Fibroblast of villous mesenchyme (primary cell): ENCODE measurements at places on chromosomes 5 and 9.

DNA sequence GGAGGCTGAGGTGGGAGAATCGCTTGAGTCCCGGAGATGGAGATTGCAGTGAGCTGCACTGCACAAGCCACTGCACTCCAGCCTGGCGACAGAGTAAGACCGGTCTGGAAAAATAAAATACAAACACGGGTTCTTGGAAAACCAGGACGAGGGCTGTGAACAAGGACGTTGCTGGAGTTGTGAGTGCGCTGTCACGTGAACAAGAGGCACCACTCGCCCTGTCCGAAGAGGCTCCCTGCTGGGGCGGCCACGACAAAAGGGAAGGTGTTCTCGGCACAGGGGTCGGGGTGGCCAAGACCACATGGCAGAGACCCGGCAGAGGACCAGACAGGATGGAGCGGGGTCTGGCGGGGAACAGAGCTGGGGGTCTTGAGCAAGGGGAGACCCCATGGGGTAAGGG lies 30.6 kb upstream of the UBAC1 start:
- DNase-seq = no peak

DNA sequence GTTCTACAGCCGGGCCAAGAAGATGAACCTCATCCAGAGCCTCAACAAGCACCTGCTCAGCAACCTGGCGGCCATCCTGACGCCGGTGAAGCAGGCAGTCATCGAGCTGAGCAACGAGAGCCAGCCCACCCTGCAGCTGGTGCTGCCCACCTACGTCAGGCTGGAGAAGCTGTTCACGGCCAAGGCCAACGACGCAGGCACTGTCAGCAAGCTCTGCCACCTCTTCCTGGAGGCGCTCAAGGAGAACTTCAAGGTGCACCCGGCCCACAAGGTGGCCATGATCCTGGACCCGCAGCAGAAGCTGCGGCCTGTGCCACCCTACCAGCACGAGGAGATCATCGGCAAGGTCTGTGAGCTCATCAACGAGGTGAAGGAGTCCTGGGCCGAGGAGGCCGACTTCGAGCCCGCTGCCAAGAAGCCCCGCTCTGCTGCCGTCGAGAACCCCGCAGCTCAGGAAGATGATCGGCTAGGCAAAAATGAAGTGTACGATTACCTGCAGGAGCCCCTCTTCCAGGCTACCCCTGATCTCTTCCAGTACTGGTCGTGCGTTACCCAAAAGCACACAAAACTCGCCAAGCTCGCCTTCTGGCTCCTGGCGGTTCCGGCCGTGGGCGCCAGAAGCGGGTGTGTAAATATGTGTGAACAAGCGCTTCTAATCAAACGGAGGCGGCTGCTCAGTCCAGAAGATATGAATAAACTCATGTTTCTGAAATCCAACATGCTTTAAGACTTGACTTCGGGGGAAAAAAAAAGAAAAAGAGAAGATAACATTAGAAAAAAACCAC lies 28.5 kb downstream of the AMBP start:
- no peak for DNase-seq

GRCh38 chr5:89936576-89936975 lies 473.0 kb downstream of the CETN3 start:
- no peak for DNase-seq

DNA sequence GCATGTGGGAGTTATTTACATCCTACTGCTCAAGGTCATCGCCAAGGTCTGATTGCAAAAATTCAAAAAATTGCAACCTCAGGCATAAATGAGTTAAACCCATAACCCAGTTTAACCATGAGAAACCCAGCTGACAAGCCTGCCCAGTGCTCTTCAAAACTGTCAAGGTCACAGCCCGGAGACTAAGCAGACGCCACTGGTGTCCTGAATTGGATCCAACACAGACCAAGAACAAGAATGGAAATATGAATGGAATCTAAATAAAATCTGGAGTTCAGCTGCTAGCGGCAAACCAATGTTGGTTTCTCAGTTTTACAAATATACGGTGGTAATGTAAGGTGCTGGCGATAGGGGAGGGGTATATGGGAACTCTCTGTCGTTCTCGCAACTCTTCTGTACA lies 201.5 kb upstream of the MVB12B start:
- peak; percentile 44 for DNase-seq

- no peak for DNase-seq
These were observed 51.1 kb downstream of the NUDT12 start for GRCh38 chr5:103511554-103511885.

GRCh38 chr9:37935096-37935495 lies 31.2 kb upstream of the SLC25A51 start:
- DNase-seq = no peak

GRCh38 chr5:92242170-92242569 lies 859.1 kb upstream of the ARRDC3 start:
- no peak for DNase-seq

- DNase-seq = no peak
These were observed 136.3 kb upstream of the SHB start for GRCh38 chr9:38205279-38205678.

DNA sequence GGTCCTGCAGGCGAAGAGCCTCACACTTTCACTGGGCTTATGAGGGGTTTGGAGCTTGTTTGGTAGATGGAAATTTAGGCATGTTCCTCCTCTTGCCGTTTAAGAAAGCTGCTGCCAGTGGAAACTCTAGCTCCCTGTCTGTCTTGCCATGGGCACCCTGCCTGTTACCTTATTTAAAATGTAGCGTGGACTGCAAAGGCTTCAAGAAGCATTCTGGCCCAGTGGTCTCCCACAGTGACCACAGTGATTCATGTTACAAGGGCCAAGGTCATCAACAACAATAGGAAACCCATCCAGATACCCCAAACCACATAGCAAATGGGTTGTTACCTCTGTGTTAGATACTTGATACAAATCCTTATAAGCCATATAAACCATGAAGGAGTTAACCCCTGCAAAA lies 96.6 kb downstream of the DPYSL3 start:
- no peak for DNase-seq

- peak; percentile 72 for DNase-seq
These were observed 29.8 kb upstream of the ALDOB start for GRCh38 chr9:101465326-101465915.

DNA sequence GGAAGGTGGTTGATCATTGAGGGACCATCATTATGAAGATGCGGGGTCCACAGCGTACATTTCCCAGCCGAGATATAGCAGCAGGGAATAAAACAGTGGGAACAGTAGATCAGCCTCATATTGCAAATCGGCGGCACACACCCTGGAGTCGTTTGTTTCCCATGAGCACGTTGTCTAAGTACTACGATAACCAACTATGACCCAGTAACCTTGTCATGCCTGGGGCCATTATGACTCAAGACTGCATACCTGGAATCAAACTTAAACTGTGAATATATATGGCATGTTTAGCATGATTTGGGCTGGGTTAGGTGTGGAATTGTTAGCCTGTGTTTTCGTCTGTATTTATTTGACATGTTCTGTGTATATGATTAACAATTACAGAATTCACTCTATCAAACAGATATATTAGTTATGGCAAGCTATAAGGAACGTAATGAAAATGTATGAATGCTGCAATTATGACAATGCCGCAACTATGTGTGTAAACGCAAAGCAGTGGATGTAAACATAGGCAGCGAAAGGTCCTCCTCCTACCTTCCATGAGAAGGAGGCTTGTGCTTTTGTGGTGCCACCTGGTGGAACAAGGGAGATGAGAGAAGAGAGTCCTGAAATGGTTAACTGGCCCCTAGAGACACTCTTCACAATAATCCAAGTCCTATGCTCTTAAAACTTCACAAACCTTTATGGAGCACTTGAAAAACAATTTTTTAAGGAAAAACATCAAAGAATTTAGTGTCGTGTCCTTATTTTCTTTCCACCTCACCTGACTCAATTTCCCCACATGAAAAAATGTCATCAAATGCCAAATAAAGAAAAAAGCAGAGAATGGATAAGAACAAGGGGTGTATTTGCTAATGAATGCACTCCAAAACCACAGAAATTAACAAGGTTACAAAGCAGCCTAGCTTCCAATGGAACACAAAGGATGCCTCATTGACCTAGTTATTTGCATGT lies 47.1 kb downstream of the SEMA5A start:
- DNase-seq = peak; percentile 50

GRCh38 chr9:37574241-37574721 lies 1.9 kb downstream of the FBXO10 start:
- peak; percentile 85 for DNase-seq

- no peak for DNase-seq
These were observed 27.1 kb downstream of the COX7C start for GRCh38 chr5:86644843-86645242.

- DNase-seq = no peak
These were observed 6.6 kb upstream of the MSMP start for GRCh38 chr9:35760651-35761050.

DNA sequence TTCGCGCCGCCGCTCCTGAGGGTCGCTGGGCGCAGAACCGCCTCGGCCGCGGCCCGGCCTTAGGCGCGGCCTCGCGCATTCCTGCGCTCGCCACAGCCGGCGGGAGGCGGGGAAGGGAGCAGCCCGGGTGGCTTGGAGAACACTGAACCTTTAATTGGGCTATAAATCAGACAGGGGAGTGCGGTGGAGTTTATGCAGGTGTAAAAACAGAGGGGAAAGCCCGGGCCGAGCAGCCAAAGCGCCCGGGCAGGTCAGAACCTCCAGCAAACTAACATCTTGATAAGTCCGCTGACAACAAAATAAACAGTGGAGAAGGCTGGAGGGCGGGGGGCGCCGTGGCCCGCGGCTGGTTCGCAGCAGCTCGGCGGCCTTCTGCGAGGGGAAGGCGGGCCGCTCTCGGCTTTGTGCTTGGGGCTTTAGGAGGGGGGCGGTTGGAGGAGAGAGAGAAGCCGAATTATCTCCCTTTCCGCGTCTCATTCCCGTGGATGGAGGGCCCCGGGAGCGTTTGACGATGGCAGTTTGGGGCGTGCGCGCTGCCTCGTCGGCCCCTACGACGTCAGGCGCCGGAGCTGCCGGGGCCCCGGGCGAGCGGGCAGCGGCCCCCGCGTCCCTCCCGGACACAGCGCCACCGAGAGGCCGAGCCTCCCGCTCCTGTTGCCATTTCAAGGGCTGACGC lies 11.3 kb downstream of the FOXD1 start:
- peak; percentile 15 for DNase-seq

- peak; percentile 37 for DNase-seq
These were observed 661 bp downstream of the PDCL start for GRCh38 chr9:122827761-122828093.

DNA sequence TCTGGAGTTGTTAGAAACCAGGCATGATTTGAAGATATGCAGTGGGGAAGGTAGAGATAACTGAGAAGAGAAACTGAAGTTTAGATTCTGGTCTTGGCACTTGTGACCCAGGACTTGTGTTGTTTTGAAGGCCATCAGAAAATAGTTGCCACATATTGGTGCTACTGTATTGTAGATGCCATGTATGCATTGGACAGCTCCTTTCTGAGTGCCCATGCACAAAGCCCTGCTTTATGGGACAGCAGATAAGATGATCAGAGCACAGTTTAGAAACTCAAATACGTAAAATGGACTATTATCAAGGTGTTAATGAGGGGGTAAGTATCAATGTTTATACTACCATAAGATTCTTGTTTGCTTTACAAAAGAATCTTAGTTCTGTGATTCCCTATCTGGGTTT lies 84.9 kb downstream of the KIF4B start:
- no peak for DNase-seq

DNA sequence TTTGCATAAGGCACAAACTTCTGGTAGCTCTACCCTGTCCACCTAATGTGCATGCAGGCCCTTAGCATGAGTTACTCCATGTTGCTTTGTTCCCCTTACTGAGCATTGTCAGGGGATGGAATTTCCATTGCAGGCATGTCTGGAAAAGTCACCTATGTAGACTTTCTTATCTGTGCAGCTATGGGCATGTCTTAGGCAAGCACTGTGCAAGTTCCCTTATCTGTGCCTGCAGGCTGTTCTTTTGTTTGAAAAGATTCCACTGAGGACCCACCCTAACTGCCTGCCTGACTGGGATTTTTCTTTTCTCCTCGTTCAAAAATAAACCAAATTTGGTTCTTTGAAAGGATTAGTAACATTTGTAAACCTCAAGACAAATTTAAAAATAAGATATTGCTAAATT lies 587.0 kb downstream of the CDH18 start:
- DNase-seq = no peak

DNA sequence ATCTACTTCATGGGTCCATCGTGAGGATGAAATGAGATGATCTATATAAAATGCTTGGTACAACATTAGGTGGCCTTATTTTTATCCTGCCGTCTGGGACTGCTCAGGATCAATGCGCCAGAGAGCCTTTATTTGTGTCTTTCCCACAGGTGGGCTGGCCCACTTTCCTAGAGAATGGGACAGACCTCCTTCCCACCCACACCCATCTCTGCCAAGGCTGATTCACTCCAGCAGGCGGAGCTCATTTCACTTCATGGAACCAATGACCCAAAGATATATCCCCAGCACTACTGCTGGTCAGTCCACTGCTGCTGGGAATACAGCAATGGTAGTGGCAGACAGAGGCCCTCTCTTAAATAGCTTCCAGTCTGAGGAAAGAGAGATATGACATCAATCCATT lies 35.7 kb downstream of the TGFBI start:
- DNase-seq = no peak

DNA sequence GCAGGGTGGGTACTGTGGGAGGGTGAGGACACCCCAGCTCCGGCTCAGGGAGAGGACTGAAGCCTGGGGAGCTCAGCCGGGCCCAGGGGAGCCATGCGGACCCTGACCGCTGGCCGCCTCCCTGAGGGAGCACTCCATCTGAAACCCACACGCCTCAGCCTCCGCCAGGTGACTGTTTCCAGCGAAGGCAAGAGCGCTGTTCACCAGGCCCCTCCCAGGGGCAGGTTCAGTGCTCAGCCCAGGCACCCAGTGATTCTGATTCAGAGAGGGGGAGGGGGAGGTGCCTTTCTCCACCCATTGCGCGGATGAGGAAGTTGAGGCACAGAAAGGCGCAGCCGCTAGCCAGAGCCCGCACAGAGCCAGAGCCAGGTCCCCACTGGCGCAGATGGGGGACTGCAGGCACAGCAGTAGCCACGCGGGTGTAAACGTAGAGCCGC lies 27.0 kb downstream of the ADGRD2 start:
- no peak for DNase-seq

GRCh38 chr9:12394105-12394504 lies 299.1 kb upstream of the TYRP1 start:
- no peak for DNase-seq

- peak; percentile 6 for DNase-seq
These were observed 47.9 kb downstream of the PRRT1B start for GRCh38 chr9:131593091-131593820.
